Activated effector memory CD4-positive, alpha-beta T cell treated with Interleukin-2 at 50 U/mL for 16 hours (primary cell): ENCODE measurements at places on chromosomes 5 and 9.

GRCh38 chr9:113488490-113488889 is 25.0 kb downstream of the RGS3 start:
- DNase-seq: no peak

- DNase-seq: no peak
Observed at GRCh38 chr9:72974501-72974900, 21.6 kb upstream of the ALDH1A1 start.

GRCh38 chr9:129320575-129321285 is 142.7 kb upstream of the IER5L start:
- peak; percentile 12 for DNase-seq

- DNase-seq: no peak
Observed at GRCh38 chr9:95185956-95186355, 131.6 kb downstream of the FANCC start.

DNA sequence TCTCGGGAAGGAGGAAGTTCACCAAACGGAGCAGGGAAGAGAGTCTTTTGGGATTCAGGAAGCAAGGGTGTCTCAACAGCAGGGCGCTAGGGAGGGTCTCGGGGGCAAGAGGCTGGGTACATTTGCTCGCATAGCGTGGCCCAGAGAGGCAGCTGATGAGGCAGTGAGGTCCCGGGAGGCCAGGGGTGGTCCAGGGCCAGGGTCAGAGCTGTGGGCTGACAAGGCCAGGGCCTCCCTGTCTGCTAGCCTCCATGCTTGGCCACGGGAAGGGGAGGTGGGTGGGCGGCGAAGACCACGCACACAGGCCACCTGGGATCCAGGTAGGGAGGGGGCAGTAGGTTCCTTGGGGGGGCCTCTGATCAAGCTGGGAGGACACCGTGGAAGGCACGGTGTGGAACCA is 6.0 kb downstream of the NDOR1 start:
- DNase-seq: no peak

GRCh38 chr5:176781638-176782570 is 28.5 kb upstream of the UNC5A start:
- DNase-seq: no peak

DNA sequence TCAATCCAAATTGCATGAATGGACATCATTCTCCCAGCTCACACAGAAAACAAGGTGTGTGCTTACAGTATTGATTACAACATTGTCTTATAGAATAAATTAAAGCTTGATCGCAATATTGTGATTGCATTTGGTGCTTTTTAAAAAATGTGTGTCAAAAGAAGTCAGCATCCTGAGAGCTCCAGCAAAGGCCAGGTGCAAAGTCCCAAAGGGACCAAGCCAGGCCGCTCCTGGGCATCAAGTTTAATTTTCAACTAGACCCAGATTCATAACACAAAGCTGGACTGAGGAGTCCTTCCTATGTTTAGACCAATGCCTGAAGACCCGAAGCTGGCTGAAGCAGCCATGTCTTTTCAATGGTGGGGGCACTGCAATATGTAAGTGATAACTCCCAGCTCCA is 295.6 kb downstream of the IRX2 start:
- no peak for DNase-seq

DNA sequence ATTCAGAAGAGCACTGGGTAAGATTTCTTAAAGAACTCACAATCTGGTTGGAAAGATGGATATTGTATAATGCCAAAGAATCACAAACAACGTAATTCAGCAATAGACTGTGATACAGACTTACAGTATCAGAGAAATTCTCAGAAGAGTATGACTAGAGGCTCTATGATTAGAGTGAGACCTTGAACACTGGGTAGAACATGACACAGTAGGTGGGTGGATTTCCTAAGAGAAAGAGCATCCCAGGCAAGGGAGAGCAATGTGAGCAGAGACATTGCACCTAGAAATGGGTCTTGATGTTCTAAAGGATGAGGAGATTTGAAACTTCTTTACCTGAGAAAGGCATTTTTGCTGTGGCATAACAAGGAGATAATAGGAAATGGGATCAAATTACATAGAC is 27.3 kb upstream of the CAST start:
- DNase-seq: no peak

GRCh38 chr5:54881286-54882005 is 103.9 kb downstream of the ESM1 start:
- DNase-seq: no peak

GRCh38 chr9:83271665-83272071 is 208.7 kb upstream of the RASEF start:
- no peak for DNase-seq

DNA sequence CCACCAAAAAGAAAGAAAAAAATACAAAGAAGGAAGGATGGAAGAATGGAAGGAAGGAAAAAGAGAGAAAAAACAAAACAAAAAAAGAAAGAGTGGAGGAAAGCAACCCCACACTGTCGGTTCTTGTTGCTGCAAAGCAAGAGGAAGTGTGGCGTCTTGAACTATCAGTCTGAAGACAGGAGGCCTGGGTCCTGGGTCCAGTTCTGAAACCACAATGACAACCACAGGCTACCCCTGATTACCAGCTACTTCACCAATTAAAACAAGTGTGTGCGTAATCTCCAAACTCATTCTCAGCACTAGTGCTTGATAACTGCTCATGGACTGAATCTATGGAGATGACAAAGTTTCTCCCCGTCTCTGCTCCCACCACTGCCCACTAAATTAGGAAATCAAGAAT is 93.7 kb downstream of the RASEF start:
- DNase-seq: no peak

DNA sequence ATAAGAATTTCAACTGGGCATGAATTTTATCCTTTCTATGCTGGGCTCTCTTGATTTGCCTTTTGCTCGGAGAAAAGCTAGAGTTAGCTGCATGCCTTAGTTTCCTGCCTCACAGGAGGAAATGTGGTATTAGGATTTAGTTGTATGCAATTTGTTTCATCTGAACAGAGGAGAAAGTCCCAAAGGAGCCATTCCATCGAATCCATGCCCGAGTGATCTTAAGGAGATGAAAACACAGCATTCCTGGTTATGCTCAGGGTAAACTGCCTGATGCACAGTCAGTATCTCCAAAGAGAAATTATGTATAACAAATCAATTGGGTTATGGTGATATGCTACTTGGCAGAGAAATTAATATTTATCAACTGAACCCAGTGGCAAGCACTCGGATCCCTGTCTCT is 51.1 kb downstream of the TTC1 start:
- no peak for DNase-seq

DNA sequence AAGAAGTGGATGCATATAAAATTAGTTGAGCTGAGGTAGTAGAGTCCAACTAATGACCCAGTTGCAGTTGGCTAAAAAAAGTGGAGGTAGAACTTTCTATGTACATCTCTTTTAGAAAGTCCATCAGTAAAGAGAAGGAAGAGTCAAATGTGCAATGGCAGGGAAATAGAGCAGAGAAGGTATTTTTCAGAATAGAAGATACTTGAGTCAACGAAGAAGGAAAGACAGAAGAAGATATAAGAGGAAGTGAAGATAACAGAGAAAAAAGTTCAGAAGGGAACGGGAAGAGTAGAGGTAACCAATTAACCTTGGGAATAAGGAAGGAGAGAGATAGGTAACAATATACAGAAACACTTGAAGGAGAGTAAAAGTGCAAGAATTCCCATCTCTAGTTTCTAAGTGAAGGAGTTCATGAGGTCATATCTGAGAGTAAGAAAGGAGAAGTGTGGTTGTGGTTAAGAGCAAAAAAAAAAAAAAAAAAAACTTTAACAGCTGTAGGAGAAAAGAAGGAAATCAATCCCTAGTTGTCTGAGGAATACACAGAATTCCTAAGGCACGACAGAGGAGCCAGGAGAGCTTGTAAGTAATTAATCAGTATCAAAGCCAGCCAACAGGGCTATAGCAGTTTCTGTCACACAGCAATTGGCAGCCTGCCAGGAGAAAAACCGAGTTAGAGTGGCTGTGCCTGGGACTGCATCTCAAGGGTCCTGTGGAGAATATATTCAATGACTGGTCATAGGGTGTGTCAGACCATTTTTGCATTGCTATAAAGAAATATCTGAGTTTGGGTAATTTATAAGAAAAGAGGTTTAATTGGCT is 61.0 kb downstream of the ARL15 start:
- DNase-seq: no peak

GRCh38 chr5:8429778-8430758 is 561.1 kb downstream of the MTRR start:
- DNase-seq: no peak

- DNase-seq: no peak
Observed at GRCh38 chr5:172487671-172488070, 33.3 kb upstream of the SH3PXD2B start.

DNA sequence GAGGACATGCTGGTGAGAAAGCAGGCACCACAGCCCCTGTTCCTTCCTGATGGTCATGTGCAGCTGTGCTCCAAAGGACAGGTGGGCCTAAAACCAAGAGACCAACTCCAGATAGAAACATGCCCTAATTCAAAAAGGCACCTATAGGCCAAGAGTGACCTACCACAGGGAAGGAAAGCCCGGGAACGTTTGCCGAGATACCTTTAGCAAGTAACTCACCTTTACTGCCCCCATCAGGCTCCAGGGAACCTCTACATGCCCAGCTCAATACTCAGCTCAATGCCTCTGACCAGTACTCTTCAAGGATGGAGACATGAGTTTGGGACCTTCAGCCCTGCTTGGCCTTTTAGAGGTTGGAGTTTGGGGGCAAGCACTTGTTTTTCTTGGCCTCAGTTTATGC is 172.8 kb upstream of the FSTL4 start:
- DNase-seq: no peak

- DNase-seq: no peak
Observed at GRCh38 chr9:98924946-98925820, 18.5 kb upstream of the COL15A1 start.

- no peak for DNase-seq
Observed at GRCh38 chr9:20728493-20729220, 44.6 kb downstream of the FOCAD start.

- DNase-seq: no peak
Observed at GRCh38 chr9:97638666-97639065, 5.0 kb downstream of the NCBP1 start.

DNA sequence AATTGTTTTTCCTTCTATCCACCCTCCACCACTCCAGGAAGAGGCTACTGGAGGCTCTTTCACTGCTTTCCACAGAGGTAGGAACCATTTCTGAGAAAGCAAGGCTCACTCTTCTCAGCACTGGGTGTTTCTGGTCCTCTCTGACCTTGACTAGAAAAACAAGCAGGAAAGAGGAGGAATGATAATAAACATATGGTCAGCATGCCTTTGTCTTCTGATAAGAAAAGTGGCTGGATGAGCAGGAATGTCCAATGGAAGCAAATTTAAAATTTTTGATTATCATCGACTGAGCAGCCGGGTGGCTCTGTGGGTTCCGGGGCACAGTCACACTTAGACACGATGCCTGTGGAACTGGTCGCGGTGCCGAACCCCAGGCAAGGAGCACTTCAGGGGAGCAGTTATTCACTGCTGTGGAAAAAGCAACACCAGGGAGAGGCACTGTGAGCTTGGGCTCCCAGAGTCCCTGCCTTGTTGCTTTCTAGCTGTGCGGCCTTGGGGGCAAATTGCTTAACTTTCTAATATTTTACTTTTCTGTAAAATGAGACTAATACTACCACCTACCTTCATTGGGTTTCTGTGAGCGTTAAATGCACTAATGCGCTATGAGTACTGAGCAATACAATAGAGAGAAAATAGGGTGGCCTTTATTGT is 157.0 kb upstream of the LHFPL2 start:
- DNase-seq: no peak

DNA sequence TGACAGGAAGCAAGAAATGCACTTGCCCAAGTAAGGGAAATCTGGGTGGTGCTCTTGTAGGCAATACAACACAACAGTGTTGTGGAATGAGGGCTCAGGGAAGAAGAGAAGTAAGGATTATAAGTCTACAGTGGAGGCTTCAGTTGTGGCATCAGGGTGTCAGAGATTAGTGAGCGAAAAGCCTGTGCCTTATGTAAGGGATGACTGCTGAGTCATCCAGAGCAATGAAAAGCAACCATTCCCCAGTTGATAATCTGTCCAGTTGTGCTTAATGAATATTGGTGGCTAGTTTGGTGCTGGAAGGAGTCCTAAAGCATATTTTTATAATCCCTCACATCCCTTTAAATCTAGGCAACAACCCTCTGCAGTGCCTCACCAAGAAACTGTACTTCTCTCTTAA is 42.0 kb downstream of the FBXO38 start:
- DNase-seq: no peak

DNA sequence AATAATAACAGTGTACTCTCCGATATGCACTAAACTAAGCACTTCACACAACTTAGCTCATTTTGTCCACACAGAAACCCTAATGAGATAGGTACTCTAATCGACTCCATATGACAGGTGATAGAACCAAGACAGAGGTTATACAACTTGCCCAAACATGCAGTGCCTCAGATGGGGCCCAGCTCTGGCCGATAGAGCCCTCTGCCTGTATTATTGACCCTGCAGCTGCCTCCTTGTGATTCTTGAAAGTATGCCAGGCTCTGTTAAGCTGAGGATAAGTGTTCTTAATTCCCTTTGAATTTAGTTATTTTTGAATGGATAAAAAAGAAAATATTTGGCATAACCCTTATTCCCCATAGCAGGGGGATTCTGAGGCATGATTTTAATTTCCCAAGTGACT is 78.5 kb downstream of the HMHB1 start:
- no peak for DNase-seq

GRCh38 chr5:72480841-72481240 is 26.4 kb downstream of the ZNF366 start:
- DNase-seq: no peak

- no peak for DNase-seq
Observed at GRCh38 chr5:130034566-130035210, 130.4 kb downstream of the CHSY3 start.
